ENCODE measurements at places on chromosomes 1 and 21. TPM values are rescaled to one million over a fixed set of nuclear protein-coding genes. Genes with fewer than 3 reads are reported as not detected.

DNA sequence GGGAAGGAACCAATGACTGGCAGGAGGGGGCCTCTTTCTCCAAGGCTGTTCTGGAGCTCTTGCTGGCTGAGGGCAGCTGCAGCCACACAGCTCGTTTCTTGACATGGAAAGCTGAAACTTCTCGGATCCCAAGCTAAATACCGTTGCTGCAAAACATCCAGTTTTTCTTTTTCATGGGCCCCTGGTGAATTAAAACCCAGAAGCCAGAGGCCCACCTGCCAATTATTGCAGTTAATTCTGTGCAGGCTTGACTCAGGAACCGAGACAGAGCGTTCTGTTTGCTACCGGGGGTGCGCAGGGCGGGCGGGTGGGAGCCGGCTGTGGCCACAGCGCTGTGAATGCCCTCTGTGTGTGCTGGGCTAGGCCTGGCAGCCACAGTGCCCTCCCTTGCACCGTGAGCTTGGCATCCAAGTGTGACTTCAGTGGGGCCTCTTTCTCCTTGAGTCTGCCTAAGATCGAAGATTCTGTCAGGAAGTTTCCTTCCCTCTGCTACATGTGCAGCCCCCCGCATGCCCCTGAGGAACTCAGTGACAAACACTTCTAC lies 19.9 kb upstream of the KCNE2 start:
- no peak for DNase-seq

The GBP6 gene
- not detected for total RNA-seq

GRCh38 chr1:53026254-53026653 lies 35.8 kb upstream of the PODN start:
- no peak for DNase-seq

- peak; percentile 74 for DNase-seq
These were observed at the start of gene KIRREL1 for GRCh38 chr1:157993147-157993917. KIRREL1 (plus strand) TSS chr1:157993645; CDS start chr1:157993677, 32 bp downstream.

DNA sequence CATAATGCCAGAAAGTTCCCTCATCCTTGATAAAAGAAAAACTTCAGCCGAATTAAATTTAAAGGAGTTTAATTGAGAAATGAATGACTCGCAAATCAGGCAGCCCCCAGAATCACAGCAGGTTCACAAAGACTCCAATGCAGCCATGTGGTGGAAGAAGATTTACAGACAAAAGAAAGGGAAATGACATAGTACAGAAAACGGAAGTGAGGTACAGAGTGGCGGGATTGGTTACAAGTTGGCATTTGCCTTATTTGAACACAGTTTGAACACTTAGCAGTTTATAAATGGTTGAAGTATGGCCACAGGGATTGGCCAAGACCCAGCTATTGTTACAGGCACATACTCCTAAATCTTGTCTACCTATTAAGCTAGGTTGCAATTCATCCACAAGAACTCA lies 46.6 kb downstream of the HIVEP3 start:
- DNase-seq = peak; percentile 28

The SLC6A17 gene
- total RNA-seq = 0.84 TPM

GRCh38 chr1:232344791-232345399 lies 285.0 kb downstream of the SIPA1L2 start:
- no peak for DNase-seq

The ADAMTS5 gene
- total RNA-seq = 0.34 TPM

GRCh38 chr1:98288494-98288893 lies 367.7 kb upstream of the DPYD start:
- DNase-seq = no peak

The MAEL gene
- total RNA-seq = not detected

DNA sequence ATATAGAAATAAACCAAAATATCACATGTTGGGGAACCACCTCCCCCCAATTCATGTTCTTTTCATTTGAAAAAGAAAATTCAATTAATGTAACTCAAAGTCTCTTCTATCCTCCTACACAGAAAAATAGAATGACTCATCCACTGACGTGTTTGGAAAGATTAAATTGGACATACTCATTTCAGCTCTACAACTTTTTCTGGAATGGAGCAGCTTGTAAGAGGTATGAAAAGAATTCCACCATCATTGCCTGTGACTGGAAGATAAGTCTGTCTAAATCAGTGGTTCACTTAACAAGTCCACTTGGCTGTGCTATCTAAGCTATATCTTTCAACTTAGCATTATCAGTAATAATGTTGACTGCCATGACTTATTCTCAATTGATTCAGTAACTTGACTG lies 702.3 kb downstream of the BRINP3 start:
- DNase-seq = no peak

- DNase-seq = no peak
These were observed 49.9 kb upstream of the A3GALT2 start for GRCh38 chr1:33370827-33371226.

- DNase-seq = no peak
These were observed 4.3 kb upstream of the VWA1 start for GRCh38 chr1:1430992-1431844.

DNA sequence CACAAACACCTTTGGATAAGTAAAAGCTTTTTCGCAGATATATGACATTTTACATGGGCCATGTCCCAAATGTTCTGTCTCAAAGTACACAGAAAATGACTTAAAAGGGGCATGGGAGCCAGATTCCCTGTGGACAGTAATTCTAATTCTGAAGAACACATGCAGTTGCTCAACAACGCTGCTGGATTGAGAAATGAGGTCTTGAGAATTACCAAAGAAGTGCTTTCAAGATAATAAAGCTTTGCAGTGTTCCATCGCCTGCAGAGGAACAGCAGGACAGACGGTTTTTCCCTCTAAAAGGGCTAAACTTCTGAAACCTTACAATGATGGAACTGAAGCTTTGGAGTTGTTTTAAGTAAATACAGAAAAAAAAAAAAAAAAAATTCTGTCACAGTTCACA lies 55.3 kb upstream of the HSPA13 start:
- no peak for DNase-seq

The OR2T29 gene
- not detected for total RNA-seq

- DNase-seq = no peak
These were observed 397.6 kb downstream of the LRRIQ3 start for GRCh38 chr1:73800376-73800775.

The REN gene
- total RNA-seq = not detected

The TMPRSS15 gene
- total RNA-seq = not detected

The NUDT4B gene
- 28.2 TPM for total RNA-seq

The CNKSR1 gene
- not detected for total RNA-seq

The APCS gene
- not detected for total RNA-seq

GRCh38 chr1:32939655-32940371 lies 24.8 kb downstream of the RNF19B start:
- DNase-seq = peak; percentile 84

DNA sequence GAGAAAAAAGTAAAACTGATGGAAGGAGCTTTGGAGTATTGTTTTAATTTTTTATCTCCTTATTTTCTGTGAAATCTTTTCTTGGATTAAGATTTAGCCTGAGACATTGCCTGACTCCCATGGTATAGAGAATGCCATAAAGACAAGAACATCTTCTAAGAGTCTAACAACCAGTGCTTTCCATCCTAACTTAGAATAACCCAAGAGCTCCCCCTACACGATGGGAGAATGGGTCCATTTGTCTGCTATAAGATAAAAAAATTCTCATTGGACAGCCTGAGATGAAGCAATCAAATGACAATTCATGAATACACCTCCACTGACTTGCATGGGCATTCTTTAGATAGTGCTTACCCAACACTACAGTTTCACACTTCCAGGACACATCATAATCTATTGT lies 478.1 kb downstream of the TTLL7 start:
- DNase-seq = no peak

GRCh38 chr1:244325056-244325758 lies 126.5 kb downstream of the ADSS2 start:
- peak; percentile 52 for DNase-seq

GRCh38 chr21:42162831-42163510 lies 56.0 kb upstream of the ABCG1 start:
- DNase-seq = no peak

The TP73 gene
- not detected for total RNA-seq

GRCh38 chr1:221886743-221887414 lies 145.0 kb upstream of the DUSP10 start:
- DNase-seq = no peak

GRCh38 chr1:19861842-19862530 lies 20.2 kb upstream of the OTUD3 start:
- no peak for DNase-seq

The ELAVL4 gene
- not detected for total RNA-seq

DNA sequence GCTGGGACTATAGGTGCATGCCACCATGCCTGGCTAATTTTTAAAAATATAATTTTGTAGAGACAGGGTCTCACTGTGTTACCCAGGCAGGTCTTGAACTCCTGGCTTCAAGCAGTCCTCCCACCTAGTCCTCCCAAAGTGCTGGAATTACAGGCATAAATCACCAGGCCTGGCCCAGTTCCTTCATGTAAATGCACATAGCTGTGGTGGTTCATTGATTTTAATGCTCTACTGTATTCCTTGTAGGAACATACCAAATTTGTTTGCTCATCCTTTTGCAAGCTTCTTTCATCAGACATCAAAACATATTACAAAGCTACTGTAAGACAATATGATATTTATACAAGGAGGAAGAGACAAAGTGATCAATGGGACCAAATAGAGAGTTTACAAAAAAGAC lies 237.5 kb upstream of the ESRRG start:
- no peak for DNase-seq

GRCh38 chr1:55623311-55623710 lies 408.1 kb upstream of the USP24 start:
- no peak for DNase-seq

GRCh38 chr1:205961405-205961804 lies 18.1 kb upstream of the SLC26A9 start:
- peak; percentile 58 for DNase-seq

The CSF3R gene
- not detected for total RNA-seq

The TRAF5 gene
- 13.5 TPM for total RNA-seq

- peak; percentile 54 for DNase-seq
These were observed 776 bp downstream of the ITSN1 start for GRCh38 chr21:33642896-33643657.

The TMEM52 gene
- total RNA-seq = not detected

The C4BPA gene
- under 0.01 TPM for total RNA-seq

DNA sequence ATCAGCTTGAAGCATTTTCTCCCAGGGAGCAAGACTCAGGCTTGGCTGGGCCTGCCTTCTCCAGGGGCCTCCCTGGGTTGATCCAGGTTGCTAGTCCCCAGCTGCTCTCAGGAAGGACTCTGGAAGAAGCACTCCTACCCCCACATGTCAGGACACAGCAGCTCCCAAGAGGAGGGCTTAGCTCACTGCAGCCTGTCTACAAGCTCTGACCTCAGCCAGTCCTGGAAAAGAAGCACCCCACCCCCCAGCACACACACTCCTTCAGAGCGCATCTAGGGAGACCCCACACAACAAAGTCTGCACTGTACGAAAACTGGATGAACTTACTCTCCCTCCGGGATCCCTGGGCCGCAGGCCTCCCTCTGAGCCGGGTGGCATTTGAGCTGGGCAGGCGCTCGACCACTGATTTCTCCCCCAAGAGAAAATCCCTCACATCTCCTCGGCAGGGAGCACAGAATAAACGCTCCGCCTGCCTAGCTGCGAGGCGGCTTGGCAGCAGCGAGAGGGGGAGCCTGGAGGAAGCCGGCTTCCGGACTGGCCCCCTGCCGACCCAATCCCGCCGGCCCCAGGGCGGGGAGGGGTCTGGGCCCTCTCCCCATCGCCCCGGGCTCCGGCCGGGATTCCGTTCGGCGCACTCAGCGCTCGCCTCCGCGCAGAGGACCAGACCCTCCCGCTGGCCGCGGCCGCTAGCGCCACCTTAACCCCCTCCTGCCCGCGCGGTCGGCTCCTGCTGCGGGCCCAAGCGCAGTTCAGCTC lies at the start of gene KCNA2:
Gene KCNA2, minus strand, starts transcription at position 458 of the 756 bp plus-strand sequence. CDS start 1,576 bp downstream, outside the sequence.
- peak; percentile 13 for DNase-seq

DNA sequence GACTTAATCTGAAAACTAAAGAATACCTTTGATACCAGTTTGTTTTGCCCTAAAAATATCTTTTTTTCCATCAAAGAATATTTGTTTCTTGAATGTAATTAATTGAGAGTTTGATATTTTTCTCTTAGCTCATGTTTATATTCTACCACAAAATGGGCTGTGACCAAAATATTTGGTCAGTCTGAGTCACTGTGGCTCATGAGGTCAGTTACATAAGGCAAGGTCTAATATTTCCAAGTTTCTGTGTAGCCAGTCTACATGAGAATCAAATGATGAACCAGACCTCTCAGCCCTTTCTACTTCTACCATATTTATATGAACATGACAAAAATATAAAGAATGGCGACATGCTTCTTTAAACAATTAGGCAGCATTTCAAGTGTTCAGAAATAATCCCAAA lies 83.0 kb upstream of the IVNS1ABP start:
- no peak for DNase-seq

The SV2A gene
- 6.7 TPM for total RNA-seq

The CHRM3 gene
- 2.6 TPM for total RNA-seq

- DNase-seq = peak; percentile 84
These were observed 16.6 kb downstream of the HIVEP3 start for GRCh38 chr1:41902159-41902577.

- no peak for DNase-seq
These were observed 188.6 kb downstream of the GREM2 start for GRCh38 chr1:240423246-240423924.

DNA sequence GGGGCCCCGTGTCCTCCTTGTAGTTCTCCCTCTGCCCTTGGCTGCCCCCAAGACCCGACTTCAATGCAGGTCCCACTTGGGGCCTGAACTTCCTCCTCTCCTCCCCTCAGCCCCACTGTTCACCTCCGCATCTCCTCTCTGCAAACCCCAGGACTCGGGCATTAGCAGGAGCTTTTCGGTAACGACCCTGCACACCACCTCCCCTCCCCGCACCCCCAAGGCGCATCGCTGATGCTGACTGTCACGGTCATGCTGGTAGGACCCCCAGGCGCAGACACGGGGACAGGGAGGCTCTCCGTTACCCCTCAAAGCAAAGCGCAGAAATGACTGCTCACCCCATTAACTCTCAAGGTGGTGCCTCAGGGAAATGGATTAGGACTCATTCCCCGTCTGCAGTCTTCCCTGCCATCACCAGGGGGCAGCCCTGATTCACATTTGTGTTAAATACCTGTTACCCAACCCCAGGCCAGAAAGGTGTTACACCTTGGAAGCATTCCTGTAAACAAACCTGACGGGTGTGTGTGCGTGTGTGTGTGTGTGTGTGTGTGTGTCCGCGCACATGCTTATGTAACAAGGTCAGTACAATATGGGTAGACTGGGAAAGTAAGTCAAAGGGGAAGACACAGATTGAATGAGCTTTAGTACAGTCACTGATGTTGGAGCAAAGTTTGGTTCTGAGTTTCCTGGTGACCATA lies 6.4 kb upstream of the GUCA2B start:
- peak; percentile 74 for DNase-seq

The TMEM63A gene
- 15.0 TPM for total RNA-seq

The RNASEL gene
- total RNA-seq = 3.1 TPM

GRCh38 chr1:57461405-57461804 lies 37.5 kb upstream of the DAB1 start:
- no peak for DNase-seq

Measured in dermis blood vessel endothelial cell (primary cell).